ENCODE measurements at places on chromosomes 2 and 18. TPM values are rescaled to one million over a fixed set of nuclear protein-coding genes. Genes with fewer than 3 reads are reported as not detected.

PROKR1 gene
- total RNA-seq: not detected

CYP26B1 gene
- total RNA-seq: 0.52 TPM

ACKR3 gene
- total RNA-seq: 3.2 TPM

RANBP2 gene
- 37.6 TPM for total RNA-seq

IL36G gene
- not detected for total RNA-seq

NRP2 gene
- total RNA-seq: 41.9 TPM

ZEB2 gene
- total RNA-seq: 38.0 TPM

ZNF804A gene
- total RNA-seq: 4.7 TPM

STK17B gene
- total RNA-seq: 20.0 TPM

IWS1 gene
- total RNA-seq: 44.6 TPM

TBR1 gene
- not detected for total RNA-seq

SULT1C4 gene
- total RNA-seq: not detected

HOXD3 gene
- total RNA-seq: not detected

OR6B3 gene
- total RNA-seq: not detected

IL37 gene
- not detected for total RNA-seq

DSG1 gene
- not detected for total RNA-seq

ORC4 gene
- 8.4 TPM for total RNA-seq

MAP3K2 gene
- 15.9 TPM for total RNA-seq

GPAT2 gene
- 1.0 TPM for total RNA-seq

PDE11A gene
- 0.09 TPM for total RNA-seq

ST8SIA5 gene
- total RNA-seq: not detected

CHST10 gene
- 4.9 TPM for total RNA-seq

IGFBP5 gene
- total RNA-seq: 213 TPM
